NCI-H526 (cell line): ENCODE measurements at places on chromosomes 5 and 9.

DNA sequence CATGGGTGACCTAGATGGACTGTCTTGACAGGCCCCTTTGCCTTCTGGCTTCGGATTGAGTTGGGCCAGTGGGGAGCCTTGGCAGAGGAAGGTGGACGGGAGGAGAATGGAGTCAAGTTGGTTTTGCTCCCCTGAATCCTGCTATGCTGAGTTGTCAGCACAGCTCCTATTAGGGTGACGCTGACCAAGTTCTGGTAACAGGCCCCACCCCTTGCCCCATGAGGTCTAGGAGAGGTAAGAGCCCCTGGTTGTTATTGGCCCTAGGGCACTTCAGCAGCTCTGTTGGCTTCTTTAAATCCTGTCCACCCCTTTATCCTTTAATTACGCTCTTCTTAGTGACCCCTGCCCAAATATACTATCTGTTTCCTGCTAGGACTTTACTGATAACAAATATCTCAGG lies 39.4 kb upstream of the KIF2A start:
- no peak for DNase-seq

- DNase-seq = peak; percentile 38
These were observed 53.5 kb upstream of the IL7R start for GRCh38 chr5:35803191-35803651.

DNA sequence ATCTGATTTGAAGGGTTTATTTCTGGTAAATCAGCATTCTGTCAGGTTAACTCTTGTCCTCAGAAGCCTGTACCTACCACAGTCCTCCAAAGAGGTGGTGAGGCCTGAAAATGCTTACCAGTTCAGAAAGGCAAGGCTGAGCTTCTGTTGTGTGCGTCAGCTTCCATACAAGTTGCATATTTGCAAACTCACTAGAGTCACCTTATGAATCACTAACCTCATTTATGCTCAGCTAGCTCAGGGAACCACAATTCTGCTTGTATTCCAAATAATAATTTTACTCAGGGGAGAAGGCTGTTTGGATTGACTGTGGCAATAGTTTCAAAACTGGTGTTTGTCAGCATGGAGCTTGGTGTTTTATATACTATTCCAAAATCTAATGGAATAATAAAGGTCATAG lies 355.1 kb upstream of the RFX3 start:
- DNase-seq = no peak

DNA sequence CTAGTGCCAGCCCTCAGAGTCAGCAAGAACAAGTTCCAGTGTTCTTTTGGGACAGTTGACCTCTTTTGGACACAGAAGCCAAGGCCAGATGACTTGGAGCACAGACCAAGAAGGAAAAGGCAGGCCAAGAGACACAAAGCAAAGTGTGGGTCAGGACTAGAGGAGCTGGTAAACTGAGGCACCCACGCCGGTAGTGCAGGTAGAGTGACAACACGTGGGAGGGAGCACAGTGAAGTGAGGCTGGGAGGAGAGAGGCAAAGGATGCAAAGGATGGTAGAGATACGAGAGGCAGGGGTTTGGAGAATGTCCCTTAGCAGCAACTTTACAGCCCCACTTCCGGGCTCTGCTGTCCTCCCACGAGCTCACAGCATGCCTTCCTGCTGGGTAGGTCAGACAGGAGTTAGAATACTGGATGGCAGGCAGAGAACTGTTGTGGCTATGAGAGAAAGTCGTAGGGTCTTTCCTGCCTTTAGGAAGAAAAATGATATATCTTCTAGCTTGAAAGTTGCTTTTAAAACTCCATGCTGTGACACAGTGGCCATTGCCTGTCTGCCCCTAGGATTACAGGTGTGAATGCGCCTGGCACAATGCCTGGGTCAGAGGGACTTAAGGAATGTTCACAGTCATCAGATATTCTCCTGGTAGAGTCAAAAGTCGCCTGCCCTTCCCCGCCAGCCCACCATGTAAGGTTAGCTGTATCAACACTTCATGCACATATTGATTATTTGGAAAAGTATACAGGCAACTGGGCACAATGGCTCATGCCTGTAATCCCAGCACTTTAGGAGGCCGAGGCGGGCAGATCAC lies 97.9 kb downstream of the PDE8B start:
- no peak for DNase-seq

- DNase-seq = peak; percentile 0
These were observed 338.2 kb upstream of the TLE4 start for GRCh38 chr9:79233542-79233941.

DNA sequence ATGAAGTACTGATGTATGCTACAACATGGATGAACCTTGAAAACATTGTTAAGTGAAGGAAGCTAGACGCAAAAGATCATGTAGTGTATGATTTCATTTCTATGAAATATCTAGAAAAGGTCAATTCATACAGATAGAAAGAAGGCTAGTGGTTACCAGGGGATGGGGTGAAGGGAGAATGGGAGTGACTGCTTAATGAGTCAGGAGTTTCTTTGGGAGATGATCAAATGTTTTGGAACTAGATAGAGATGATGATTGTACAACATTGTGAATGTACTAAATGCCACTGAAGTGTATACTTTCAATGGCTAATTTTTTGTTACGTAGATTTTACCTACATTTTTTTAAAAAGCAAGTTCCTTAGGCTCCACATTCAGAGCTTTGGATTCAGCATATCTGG lies 14.9 kb upstream of the DELE1 start:
- DNase-seq = no peak

DNA sequence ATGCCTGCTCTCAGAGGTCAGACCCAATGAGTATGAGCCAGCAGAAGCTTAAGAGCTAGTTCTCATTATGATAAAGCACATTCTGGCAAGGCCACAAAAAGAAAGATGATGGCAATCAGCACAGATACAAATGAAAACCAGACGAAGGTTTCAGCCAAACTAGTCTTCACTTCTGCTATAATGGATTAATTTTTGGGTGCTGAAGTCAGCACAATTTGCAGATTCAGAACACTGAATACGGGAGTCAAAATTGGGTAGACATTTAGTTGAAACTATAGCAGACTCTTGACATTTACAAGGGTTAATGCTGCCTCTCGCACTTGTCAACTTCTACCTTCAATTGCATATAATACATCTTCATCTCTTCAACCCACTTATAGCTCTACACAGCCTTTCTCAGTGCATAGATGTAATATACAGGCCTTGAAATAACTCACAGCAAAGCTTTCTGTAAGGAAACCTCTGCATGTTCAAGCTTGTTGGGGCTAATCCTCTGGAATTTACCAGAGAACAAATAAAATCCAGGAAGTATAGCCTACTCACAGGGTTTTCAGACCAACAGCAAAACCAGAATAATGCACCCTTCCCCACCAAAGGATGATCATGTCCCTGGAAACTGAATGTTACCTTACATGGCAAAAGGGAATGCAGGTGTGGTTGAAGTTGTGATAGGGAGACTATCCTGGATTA lies 77.1 kb downstream of the BAAT start:
- no peak for DNase-seq

- no peak for DNase-seq
These were observed 75.7 kb downstream of the AMBP start for GRCh38 chr9:114002271-114002985.

DNA sequence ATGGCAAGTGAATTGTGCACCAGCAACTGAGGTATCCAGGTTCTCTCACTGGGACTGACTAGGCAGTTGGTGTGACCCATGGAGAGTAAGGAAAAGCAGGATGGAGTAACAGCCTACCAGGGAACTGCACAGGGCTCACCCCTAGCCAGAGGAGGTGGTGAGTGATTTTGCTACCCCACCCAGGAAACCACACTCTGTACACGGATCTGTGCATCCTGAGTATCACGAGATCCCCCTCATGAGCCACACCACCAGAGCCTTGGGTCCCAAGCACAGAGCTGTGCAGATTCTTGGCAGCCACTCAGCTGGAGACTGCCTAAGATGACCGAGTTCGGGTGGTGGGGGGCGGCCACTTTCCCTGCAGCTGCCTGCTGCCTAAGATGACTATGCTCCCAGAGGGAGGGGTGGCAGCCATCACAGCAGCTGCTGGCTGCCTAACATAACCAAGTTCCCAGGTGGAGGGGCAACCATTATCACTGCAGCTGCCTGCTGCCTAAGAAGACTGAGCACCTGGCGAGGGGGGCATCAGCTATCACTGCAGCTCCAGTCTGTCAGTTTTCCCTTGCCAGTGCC lies 48.4 kb upstream of the EFNA5 start:
- no peak for DNase-seq

DNA sequence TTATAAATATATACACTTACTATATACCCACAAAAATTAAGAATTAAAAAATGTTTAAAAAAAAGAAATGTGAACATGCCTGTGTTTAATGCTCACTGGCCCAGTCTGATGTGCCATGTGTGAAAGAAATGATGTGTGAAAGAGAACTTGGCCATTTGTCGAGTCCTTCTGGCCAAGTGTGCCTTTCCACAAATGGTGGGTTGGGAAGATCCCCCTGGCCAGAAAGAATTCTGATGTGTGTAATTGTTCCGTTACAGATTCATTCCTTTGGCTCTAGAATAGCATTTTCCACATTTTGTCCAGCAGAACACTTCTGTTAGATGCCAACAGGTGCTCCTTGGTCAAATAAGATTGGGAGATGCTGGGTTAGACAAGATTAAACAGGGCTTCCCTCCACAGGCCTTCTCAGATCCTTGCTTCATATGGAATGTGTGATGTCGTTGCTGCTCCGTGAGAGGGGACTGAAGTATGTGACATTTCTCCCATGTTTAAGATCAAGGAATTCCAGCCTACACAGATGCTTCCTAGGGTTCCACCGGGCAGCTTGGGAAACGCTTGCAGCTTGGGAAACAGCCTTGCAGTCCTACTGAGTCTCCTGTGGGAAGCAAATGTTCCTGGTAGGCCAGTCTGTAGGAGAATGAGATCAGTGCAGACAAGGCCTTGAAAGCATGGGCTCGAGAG lies 32.1 kb downstream of the GDNF start:
- DNase-seq = no peak

- DNase-seq = no peak
These were observed 12.4 kb downstream of the CEMIP2 start for GRCh38 chr9:71755869-71756268.

- DNase-seq = peak; percentile 60
These were observed 233.3 kb upstream of the TAS2R1 start for GRCh38 chr5:9863486-9863885.

GRCh38 chr5:8062521-8062920 lies 193.6 kb downstream of the MTRR start:
- DNase-seq = no peak

GRCh38 chr9:10566848-10567247 lies 46.0 kb downstream of the PTPRD start:
- DNase-seq = no peak

DNA sequence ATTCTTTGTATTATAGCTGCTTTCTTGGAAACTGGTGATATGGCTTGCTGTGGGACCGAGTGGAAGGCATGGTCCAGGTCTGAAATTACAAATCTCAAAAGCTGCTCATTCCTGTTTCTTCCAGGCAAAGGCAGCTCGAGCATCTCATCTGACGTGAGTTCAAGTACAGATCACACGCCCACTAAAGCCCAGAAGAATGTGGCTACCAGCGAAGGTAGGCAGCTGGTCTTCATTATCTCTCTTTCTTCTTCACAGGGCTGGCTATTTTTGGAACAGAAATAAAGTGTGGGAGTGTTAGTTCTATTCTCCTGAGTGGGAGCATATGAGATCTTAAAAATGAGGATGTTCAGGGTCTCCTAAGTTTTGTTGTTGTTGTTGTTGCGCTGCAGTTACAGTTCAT lies 115.9 kb downstream of the FBXL7 start:
- no peak for DNase-seq

DNA sequence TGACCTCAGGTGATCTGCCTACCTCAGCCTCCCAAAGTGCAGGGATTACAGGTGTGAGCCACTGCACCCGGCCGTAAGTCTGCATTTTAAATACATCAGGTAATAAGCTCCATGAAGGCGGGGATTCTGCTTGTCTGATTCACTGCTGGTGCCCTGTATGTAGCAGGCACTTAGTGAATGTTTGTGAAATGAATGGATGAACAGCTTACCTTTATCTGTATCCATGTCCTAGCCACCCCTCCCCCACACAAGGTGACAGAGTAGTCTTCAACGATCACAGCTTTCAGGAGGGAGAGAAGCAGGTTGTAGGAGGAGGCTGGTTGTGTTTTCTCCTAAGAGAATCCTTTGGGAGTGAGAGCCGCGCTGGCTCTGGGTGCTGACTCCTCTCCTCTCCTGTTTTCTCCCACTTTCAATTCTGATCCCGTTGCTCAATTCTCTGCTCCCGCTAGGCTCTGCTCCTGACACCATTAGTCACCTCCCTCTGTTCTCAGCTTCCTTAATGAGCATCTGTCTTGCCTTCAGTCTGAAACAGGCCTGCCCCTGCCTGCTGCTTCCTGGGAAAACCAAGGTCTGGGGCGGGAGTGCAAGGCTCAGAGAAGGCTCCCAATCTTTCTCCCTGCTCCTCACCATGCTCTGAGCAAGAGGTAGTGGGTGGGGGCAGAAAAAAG lies 88.8 kb upstream of the CTNNA1 start:
- DNase-seq = no peak

GRCh38 chr9:93093877-93094657 lies 1.9 kb upstream of the CARD19 start:
- DNase-seq = no peak
